NCI-H1694 (cell line): ENCODE measurements at places on chromosomes 5 and 9.

- DNase-seq, result no peak
These were observed 2.8 kb downstream of the PDLIM7 start for GRCh38 chr5:177494346-177495195.

DNA sequence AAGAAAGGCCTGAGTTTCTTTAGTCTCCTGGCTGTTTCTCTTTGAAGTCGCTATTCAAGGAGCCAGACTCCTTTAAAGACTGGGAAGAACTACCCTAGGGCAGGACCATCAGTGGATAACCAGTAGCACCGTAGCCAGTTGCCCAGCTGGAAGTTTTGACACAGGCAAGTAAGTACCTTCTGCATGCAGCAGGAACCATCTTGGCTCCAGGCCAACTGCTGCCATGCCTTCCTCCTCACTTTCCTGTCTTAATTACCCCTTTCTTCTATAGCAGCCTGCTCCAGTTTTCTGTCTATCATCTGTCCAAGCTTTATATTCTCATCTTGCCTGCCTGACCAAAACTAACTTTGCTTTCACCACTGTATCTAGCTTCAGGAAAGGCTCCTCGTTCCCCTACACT lies 149.7 kb upstream of the SV2C start:
- DNase-seq, result no peak

- no peak for DNase-seq
These were observed 197.1 kb downstream of the TTLL11 start for GRCh38 chr9:121895818-121896544.

DNA sequence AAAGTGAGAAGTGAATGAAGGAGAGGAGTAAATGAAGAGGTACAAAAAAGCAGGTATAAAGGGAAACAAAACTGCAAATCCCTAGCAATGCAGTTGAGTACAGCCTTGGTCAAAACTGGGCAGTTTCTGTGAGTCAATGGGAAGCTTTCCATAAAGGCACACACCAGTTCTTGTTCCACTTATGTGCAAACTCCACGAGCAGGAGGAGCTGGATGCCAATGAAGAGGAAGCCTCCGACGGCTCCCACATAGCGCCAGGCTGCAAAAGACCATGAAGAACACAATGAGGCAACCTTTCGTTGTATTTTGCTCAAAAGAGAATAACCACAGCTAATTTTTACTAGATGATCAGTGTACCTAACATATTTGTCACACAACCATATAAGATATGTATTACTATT lies 81.1 kb downstream of the SERINC5 start:
- no peak for DNase-seq

DNA sequence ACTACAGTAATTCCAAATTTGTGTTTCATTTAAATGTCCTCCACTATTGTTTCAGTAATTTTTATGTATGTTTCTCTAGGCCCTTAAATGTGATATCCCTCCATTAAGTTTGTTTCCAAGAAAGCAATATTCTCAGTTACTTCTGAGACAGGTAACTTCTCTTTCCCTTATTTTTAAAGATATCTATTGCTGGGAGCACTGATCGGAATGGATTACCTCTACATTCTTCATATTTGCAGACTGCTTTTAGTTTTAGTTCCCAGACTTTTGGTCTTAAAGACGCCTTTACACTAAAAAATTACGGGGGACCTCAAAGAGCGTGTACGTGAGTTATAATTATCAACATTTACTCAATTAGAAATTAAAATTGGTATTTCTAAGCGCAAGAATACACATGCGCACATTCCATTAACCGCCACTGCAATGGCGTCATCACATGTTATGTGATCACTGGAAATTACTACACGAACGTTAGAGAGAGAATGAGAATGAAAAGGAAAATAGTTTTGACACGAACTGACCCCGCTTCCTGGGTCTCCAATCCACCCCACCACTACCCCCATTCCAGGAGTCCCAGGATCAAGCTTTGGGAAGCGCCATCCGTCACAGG lies 519 bp upstream of the RAD50 start:
- DNase-seq, result no peak

DNA sequence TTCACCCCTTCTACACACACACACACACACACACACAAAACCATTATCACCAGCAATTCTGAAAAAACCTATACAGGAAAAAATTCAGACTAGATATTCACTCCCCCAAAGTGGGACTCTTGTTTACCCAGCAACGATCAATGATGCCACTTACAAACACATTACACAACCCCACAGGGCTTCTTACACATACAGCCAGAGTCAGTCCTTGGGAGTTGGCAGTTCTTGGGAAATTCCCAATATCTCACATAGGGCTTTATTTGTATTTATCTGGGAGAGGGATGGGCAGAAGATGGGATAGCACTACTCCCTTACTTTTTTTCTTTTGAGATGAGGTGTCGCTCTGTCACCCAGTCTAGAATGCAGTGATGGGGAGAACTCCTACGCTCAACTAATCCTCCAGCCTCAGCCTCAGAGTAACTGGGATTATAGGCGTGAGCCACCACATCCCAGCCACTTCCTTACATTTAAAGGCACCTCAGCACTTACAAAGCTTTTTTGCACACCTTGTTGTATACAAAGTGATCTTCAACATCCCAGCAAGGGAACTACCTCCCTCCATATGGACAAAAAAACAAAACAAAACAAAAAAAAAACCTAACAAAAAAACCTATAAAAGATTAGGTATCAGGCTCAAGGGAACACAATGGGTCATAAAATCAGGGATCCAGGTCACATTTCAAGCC lies 168.4 kb downstream of the TSSK1B start:
- no peak for DNase-seq

DNA sequence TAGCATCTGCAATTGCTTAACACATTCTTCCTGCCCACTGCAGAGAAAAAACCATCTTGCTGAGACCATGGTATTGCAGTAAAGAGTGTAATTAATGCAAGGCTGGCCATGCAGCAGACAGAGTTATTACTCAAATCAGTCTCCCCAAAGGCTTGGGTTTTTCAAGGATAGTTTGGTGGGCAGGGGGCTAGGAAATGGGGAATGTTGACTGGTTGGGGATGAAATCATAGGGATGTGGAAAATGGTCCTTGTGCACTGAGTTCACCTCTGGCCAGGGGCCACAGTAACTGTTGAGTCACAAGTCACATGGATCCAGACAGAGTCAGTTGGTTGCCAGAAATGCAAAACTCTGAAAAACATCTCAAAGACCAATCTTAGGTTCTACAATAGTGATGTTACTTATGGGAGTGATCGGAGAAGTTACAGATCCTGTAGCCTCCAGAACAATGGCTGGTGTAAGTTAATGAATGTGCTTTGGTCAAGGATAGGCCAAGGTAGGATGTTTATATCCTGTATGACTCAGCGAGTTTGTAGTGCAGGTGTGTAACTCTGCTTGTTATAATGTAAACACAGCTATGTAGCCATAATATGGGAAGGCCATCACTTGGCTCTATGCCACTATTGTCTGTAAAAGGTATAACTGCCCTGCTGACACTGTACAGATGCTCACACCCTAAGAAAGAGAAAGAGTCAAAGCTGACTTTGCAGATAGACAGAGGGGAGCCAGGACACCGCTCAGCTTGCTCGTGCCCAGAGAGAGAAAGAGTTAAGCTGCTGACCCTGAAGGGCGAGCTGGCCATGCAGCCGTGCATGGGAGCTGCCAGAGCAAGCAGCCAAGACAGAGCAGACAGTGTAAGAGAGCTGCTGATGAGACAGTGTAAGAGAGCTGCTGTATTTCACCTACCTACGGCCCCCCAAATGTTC lies 27.2 kb downstream of the C9orf152 start:
- no peak for DNase-seq

- DNase-seq, result no peak
These were observed 121.6 kb downstream of the TLR4 start for GRCh38 chr9:117825609-117826347.

- no peak for DNase-seq
These were observed 22.7 kb upstream of the COL5A1 start for GRCh38 chr9:134618833-134619447.

DNA sequence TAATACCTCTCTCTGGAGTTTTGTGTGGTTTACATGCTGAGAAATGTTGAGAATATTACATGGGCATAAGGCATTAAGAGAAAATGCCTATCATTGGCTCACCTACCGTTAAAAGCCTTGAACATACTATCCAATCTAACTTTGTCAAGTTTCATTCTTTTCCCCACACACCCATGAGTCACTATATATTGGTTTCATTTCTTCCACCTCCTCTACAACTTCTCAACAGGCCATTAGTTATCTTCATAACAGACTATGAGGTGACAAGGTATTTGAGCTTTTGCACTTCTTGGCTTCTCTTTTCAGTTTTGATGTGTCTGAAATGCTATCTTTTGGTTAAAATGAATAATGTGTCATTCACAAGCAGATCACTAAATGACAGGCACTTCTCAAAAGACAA lies 288.0 kb downstream of the KCNN2 start:
- no peak for DNase-seq

- DNase-seq, result no peak
These were observed 151.5 kb downstream of the DCP2 start for GRCh38 chr5:113128082-113128481.
